Caki2 (cell line): ENCODE measurements at places on chromosomes 3 and 15.
A peak's percentile ranks its signal among the peaks of the same experiment; 100 is the strongest.

DNA sequence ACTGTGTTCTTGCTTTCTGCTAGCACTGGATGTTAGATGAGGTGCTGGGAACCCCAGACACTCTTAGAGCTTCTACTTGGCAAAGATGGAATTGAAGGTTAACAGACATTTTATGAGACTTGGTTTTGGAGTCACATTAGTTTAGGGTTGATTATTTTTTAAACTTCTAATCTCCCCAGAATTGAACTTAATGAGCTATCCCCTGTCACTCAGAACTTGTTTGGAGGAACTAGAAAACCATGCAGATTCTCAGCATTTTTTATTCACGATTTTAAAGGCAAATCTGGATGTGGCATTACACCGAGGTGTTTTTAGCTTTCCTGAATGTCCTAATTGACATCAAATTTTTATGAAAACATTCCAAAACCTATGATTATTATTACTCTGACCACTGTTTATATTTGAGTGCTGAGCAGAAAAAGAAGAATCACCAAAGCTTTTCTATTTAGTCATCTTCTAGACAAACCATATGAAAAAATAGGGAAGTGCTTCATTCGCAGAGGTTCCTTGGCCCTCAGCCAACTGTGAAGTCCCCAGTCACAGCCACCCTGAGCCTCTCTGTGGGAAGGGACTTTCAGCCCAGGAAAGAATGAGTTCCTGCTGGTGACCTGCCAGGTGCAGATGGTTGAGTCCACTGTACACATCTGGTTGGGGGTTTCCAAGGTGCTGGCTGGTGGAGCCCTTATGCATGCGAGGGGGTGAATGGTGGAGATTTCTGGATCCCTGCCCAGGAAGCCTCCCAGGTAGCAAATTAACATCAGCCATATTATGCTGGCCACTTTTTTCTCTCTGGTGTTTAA, 196.0 kb upstream of the TOPAZ1 start:
- peak; percentile 74 for DNase-seq

DNA sequence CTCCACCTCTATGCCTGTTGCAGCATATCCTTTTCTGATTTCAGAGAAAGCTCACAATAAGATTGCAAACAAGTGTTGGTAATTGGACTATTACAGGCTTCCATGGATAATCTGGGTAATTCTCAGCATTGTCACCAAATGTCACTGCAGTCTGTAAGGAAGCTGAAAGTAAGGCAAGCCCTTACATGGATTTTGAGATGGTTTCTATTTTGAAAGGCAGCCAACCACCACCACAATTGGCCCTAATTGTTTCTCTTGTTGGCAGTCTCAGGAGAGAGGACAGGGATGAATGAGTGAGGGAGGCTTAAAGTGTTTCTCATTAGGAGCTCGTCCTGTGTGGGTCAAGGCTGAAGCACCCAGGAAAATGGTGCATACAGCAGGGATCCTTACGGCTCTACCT, 879.9 kb downstream of the TUSC7 start:
- DNase-seq, result no peak

DNA sequence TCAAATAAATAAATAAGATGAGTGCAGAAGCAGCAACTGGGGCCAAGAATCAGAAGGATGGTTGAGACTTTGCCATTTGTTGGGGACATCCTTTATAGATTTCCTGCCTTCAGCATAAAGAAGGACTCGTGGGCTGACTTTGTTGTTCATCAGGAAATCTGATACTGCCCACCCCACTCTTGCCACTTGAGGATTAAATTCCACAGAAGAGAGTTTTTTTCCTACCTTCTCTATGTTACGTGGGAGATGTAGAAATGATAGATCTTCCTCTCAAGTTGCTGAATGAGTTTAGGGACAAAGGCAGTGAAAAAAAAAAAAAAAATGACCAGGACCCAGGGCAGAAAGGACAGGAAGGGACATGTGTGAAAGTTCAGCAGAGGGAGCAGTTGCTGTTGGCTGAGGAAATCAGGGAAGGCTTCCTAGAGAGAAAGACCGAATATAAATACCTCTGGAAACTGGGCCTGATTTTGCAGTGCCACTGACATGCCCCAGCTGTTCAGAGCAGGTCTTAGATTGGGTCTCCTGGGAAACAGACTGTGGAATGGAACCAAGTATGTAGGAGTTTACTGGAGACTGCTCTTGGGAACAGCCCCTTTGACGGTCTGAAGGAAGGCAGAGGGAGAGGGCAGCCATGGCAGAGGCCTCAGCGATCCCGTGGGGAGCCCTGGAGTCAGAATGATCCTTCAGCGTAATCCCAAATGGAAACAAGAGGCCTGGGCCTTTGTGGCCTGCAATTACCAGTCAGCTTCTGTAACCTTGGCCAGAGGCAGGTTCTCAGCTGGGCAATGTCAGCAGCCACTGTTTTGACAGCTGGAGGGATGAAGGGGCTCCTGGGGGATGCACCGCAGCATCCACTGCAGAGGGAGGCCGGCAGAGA, 50.9 kb downstream of the C3orf20 start:
- DNase-seq, result no peak

- DNase-seq, result no peak
Measured at GRCh38 chr3:74640211-74640610, 25.8 kb upstream of the CNTN3 start.

DNA sequence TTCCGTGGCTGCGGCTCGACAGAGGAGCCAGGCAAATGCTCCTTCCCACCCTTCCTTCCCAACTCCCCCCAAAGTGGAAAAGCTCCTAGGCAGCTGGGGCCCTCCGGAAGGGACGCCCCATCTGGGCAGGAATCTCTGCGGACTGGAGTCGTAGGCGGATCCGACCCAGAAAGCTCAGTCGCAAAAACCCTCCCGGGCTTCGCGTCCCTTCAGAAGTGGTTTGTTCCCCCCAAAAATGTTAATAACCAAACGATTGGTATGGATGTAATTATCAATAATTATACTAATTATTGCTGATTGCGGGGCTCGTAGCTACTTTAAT, 3.8 kb downstream of the RNU6-1 start:
- DNase-seq, result no peak

DNA sequence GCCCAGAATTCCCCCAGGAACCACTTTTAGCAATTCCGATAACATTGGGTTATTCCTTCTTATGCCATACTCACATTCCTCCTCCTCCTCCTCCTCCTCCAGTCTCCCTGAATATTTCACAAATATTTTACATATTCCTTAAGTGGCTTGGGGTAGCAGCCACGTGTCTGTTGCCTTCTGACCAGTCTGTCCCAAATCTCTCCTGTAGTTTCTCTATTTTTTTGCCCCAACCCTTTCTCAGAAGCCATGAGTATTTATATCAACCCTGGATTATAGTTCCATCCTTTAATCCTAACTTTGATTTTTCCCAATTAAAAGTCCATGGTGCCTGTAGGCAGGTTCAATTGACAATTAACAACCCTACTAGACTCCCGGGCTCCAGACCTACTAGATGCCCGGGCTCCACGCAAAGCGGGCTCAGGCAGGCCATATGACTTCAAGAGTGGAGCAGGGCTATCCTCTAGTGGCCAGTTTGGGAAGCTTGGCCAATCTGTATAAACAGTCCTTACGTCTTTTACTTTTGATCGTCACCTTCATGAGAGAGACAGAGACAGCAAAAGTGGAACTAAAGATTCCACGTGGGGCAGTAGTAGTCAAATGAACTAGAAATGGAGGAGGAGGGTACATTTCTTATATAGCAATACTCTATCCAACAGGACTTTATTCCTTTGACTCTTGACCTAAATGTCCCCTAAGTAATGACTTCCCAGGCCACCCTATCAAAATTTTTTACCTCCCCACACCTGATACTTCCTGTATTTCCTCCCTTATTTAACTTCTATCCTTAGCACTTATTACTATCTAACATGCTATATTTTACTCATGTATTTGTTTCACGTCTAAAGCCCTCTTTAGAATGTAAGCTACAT, 69.7 kb downstream of the USF3 start:
- peak; percentile 31 for DNase-seq

DNA sequence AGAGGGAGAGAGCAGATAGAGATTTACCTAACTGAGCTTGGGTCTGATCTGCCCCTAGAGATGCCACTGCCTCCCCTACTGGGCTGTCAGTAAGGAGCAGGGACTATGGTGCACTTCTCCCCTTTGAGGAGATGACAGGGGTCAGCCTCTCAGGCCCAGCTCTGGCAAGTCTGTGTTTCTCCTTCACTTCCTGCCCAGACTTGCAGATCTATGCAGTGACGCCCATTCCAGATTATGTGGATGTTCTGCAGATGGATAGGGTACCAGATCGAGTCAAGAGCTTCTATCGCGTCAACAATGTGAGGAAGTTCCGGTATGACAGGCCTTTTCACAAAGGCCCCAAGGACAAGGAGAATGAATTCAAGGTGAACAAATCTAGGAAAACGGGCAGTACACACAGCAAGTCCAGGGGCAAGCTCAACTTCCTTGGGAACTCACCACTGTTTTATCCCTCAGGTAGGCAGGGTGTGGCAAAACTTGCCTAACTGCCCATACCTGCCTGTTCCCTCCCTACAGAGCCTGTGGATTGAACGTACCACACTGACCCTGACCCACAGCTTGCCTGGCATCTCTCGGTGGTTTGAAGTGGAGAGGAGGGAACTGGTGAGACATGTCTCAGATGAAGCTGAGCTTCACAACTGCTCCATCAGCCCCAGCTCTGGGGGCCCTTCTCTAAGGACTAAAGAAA, 29.1 kb upstream of the MANF start:
- DNase-seq, result no peak

GRCh38 chr3:159451067-159451466, 537.6 kb upstream of the IL12A start:
- DNase-seq, result peak; percentile 52

DNA sequence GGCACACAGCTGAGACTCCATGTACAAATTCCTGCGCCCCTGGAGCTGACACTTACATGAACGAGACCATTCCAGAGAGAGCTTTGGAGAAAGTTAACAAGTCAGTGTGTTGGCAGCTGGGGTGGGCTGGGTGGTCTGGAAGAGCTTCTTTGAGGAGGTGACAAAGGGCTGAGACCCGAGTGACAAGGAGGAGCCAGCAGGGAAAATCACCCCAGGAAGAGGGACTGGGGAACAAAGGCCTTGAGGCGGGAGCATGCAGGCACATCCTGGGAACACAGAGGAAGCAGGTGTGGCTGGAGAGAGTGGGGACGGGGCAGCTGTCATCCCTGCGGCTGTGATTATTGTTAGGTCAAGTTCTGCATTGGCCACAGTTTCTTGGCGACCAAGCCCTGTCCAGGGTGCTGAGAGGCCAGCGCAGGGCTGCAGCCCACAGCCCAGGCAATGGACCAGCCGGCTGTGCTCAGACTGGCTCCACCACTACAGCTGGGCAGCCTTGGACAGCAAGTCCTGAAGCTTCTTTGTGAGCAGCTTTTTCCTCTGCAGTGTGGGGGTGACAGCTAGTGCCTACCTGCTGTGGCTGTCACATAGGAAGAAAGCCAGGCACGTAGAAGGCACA, 34.2 kb upstream of the PRR23E start:
- DNase-seq, result peak; percentile 23

DNA sequence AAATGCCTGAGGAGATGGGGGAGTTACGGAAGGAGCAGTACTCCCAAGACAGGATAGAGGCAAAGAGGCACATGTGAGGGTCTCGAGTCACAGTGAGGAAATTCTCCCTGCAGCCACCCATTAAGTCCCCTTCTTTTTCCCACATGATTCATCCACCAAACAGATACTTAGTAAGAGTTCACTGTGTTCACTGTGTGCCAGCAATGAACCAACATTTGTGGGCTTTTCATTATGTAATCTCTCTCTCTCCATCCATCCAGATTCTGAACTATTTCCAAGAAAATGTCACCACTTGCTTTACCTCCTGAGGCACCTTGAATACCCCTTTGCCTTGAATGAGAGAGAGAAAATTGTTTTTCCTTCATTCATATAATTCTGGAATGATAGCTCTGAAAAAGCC, 24.6 kb upstream of the LRRFIP2 start:
- no peak for DNase-seq

GRCh38 chr15:83653639-83654378, at the start of gene ADAMTSL3:
Gene ADAMTSL3 (plus strand): TSS chr15:83654123. CDS start chr15:83655762, 1,639 bp downstream.
- peak; percentile 68 for DNase-seq

- no peak for DNase-seq
Measured at GRCh38 chr3:82927309-82928253, 1166.1 kb upstream of the GBE1 start.
